ENCODE measurements at places on chromosomes 11 and 22. TPM values are rescaled to one million over a fixed set of nuclear protein-coding genes. Genes with fewer than 3 reads are reported as not detected.

DNA sequence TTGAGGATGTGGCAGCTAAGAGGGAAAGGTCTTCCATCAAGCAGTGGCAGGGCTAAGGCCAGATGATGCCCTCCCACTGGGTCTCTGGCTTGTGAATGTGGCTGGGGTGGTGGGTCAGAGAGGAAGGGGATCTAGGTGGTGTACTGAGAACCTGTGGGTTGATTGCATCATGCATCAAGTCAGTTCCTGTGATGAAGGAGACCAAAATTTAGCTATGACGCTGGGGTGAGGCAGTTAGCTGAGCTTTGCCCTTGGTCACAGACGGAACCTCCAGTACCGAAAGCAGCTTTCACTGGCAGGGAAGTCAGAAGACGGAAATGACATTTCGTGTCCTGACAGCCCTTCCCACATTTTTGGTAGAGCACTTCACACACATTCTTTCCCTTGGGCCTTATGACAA is 20.7 kb downstream of the ATG16L2 start:
- H3K4me1 ChIP-seq: peaks cover 7% of the 10 kb centered on the region
- H3K27me3 ChIP-seq: no peaks in the 10 kb centered on the region
- no peaks in the 10 kb centered on the region for H3K36me3 ChIP-seq
- DNase-seq: no peak
- H3K4me3 ChIP-seq: no peak overlapping the region

DNA sequence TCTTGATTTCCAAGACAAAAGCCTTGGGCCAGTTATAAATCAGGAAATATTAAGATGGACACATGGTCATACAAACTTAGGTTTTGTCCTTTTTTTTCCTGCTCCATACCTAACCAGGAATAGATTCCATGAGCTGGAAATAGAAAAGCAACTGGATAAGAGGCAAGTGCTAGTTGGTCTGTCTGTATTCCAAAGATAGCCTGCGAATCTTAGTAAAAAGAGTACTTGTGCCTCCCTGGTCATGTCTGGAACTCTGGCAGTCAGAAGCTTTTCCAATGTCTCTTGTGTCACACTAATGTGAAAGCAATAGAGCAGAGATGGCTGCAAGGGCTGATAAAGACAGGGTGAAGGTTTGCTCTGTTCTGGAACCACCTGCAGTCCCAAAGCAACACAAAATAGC is 590.2 kb upstream of the ANO5 start:
- no peaks in the 10 kb centered on the region for H3K27me3 ChIP-seq
- DNase-seq: no peak
- no peak overlapping the region for H3K4me3 ChIP-seq
- H3K36me3 ChIP-seq: no peaks in the 10 kb centered on the region
- no peak overlapping the region for H3K27ac ChIP-seq
- H3K4me1 ChIP-seq: no peaks in the 10 kb centered on the region

TSPAN32 gene
- not detected for total RNA-seq

GAL gene
- total RNA-seq: 80.9 TPM

OR4A15 gene
- total RNA-seq: not detected

APOA5 gene
- 0.35 TPM for total RNA-seq

DNA sequence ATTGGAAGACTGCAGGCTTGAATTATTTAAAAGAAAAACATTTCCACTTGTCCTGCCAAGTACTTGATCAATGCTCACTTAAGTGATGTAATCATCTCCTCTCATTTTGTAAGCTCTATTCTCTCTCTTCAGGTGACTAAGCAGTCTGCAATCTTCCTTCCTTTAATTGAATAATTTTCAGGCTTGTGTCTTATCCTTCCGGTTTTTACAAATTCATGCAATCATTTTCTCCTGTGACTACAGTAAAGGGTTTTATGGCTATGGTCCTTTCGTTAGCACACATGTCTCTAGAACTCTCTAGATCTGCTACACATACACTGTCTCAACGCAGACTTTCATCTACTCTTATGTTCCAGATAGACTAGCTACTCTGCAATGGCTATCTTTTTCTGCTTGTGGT is 12.6 kb upstream of the UPB1 start:
- H3K36me3 ChIP-seq: no peaks in the 10 kb centered on the region
- H3K4me3 ChIP-seq: no peak overlapping the region
- H3K4me1 ChIP-seq: 0 out of 2 replicates have a peak, but pooled peaks cover 3% of the 10 kb centered on the region
- no peak overlapping the region for H3K27ac ChIP-seq

DNA sequence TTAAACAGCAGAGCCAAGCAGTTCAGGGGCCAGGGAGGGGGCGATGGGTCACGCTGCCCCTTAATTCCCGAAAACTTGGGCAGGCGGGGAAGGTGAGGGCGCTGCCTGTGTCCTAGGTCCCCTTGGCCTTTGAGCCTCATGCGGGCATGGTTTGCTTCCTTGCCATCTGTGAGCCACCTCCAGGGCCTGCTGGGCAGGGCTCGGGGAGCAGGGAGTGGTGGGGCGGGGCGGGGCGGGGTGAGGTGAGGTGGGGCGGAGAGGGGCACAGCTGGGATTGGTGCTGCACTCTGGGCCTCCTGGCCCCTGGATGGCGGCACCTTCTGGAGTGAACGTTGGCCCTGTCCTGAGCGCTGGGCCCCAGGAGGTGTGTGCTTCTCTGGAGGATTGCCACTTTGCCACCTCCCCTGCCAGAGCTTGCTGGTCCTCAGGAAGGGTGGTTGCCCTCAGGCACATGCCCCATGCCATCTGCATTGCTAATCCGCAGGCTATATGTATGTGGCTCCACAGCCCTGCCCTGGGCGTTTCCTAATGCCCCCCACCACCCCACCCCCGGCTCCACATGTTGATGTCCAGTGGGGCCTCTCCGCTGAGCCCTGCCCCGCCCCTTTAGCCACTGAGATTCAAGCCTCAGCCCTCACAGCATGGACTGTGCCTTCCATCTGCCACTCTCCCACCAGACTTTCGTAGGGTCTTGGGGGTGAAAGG is 352.5 kb downstream of the TBC1D22A start:
- no peaks in the 10 kb centered on the region for H3K27me3 ChIP-seq
- H3K4me3 ChIP-seq: no peak overlapping the region
- no peaks in the 10 kb centered on the region for H3K4me1 ChIP-seq
- no peak overlapping the region for H3K27ac ChIP-seq
- DNase-seq: no peak

DNA sequence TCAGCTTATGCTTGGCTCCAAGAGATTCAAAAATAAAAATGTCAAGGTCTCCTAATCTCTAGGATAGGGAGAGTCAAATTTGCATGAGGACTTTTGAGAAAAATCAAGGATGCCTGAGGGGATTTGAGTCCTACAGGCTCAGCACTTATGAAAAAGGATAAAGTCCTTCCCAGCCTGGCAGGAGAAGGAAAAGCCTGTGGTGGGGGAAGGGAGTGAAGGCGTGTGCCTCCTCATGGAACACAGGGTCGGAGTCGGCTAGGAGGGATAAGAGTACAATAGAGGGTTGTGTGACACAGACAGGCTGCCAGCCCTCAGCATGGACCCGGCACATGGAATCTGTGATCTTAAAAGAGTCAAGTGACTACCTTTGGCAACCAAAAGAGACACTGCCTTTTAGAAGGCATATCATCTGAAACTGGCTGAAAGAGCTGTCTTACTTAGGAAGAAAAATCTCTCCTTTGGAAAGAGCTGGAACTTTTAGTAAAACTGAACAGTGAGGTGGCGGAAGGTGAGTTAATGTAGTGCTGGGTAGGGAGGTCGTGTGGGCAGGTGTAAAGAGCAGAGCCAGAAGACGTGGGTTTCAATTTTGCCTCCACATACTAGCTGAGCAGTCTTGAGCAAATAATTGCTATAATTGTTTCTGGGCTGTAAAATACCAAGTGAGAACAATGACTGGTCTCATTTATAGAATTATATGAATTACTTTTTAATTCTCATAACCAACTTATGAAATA is 58.8 kb upstream of the RDX start:
- H3K27me3 ChIP-seq: no peaks in the 10 kb centered on the region
- no peaks in the 10 kb centered on the region for H3K36me3 ChIP-seq
- peak; percentile 25 for DNase-seq
- peaks cover 12% of the 10 kb centered on the region for H3K4me1 ChIP-seq
- no peak overlapping the region for H3K4me3 ChIP-seq

DNA sequence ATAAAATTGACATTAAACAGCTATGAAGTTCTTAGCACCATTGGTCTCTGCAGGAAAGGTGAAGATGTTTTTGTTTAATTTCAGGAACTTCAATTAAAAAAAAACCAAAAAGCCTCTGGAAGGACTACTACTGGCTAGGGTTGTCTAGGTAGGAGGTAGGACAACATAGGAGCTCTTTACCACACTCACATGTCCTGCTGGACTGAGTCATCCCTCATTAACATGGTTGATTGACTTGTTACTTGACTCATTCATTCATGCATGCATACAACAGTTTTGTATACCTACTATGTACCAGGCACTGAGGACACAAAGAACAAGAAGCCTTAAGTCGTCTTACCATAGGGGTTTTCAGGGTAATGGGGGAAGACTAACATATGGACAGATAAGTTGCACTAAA is 216.9 kb upstream of the ARHGAP20 start:
- DNase-seq: no peak
- H3K36me3 ChIP-seq: no peaks in the 10 kb centered on the region
- no peak overlapping the region for H3K4me3 ChIP-seq
- H3K27me3 ChIP-seq: no peaks in the 10 kb centered on the region
- no peak overlapping the region for H3K27ac ChIP-seq

DNA sequence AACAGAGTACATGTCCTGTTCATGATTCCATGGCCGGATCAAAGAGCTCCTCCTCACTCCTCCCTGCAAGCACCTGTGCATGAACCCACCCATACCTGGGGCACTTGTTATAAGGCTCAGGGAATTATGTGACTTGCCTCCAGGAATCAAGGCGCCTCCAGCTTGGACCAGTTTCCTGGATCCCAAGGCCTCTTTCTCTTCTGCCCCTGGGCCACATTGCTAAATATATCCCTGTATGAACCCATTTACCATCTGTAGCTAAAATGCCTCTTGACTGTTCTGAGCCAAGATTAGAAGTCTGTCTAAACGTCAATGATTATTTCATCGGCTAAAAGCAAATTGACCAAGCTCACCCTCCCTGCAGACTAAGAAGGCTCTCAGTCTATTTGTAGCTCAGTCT is 135.6 kb downstream of the KIRREL3 start:
- no peak overlapping the region for H3K4me3 ChIP-seq
- H3K27ac ChIP-seq: no peak overlapping the region
- DNase-seq: no peak
- H3K36me3 ChIP-seq: no peaks in the 10 kb centered on the region

DNA sequence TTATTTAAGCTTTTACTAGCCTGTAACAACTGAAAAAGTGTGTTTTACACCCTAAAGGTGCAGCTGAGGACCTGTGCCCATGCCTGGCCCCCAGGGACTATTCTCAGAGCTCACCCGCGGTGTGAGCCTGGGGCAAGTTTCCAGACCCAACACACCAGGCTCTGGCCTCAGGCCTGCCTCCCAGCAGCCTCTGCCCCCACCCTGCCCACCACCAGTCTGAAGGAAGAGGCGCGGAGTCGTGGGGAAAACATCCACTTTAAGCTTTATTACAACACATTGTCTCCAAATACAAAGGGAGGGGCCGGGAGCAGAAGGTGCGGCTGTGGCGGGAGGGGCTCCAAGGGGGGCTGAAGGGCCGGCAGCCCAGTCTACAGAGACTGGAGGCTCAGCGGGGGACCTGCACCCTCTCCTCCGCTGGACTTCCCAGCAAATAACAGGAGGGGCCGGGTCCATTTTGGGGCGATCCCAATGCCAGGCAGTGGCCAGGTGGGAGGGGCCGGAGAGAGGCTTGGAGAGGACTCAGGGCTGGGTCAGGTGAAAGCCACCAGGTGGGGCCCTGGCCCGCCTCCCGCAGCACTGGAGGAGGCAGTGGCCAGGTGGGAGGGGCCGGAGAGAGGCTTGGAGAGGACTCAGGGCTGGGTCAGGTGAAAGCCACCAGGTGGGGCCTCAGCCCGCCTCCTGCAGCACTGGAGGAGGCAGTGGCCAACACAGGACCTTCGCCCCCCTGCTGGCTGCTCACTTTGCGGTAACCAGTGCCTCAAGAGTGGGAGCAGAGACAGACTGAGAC is 18.1 kb downstream of the DUSP8 start:
- DNase-seq: peak; percentile 82
- H3K36me3 ChIP-seq: no peaks in the 10 kb centered on the region
- H3K4me3 ChIP-seq: peak overlapping the region; percentile 20

DNA sequence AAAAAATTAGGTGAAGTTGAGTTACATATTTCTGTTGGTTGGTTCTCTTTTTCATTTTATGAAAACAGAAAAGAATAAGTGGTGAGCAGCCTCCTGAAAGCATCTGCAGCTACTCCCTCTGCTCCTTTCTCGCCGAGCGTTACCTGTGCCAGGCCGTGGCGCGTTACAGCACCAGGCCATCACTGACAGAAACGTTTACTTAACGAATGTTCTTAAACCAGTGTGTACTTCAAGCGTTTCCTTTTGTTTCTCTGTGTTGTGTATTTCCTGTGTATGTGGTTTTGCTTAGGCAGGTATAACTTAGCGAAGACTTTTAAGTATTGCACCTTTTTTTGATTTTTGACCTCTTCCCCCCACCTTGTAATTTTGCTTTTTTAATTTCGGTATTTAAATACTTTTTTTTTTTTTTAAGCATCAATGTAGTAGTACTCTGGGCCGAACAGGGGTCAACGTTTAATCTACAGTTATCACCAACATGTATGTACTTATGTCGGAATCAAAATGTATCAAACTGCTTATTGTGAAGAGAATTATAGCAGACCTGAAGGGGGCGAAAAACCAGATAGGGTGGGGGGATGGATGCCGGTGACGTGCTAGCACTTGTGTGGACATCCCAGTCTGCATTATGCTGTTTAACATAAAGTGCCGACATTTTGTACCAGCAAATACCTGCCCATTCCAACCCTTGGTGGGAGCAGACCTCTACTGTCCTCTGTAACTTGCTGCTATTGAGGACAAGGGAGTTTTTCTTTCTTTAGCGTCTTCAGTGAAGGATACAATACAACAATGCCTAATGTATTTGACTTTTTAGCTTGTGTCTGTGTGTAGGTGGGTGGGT is 21.6 kb upstream of the ADSL start:
- peaks cover 31% of the 10 kb centered on the region for H3K4me1 ChIP-seq
- H3K27me3 ChIP-seq: no peaks in the 10 kb centered on the region
- DNase-seq: no peak
- no peak overlapping the region for H3K27ac ChIP-seq

DNA sequence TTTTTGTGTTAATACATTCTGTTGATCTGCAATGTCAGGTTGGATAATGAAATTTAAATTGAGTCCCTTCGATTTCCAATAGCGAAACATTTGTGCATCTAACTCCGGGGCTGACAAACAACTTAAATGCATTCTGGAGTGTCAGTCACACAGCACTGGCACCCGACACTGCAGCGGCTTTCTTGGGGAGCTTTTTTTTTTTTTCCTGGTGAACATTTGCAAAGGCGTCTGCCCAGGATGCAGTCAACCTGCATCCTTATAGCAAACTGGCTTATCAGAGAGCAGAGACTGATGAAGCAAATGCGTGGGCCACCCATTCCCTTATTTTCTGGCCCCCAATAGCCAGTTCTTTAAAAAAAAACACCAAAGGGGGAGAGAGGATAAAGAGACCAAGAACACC is 1167.7 kb downstream of the LRRC4C start:
- no peak overlapping the region for H3K27ac ChIP-seq
- peaks cover 55% of the 10 kb centered on the region for H3K27me3 ChIP-seq
- H3K4me1 ChIP-seq: peaks cover 44% of the 10 kb centered on the region
- peak overlapping the region; percentile 82 for H3K4me3 ChIP-seq
- DNase-seq: no peak

TRPM5 gene
- not detected for total RNA-seq
